CD8-positive, alpha-beta memory T cell (primary cell): ENCODE measurements at places on chromosomes 11 and 22.

DNA sequence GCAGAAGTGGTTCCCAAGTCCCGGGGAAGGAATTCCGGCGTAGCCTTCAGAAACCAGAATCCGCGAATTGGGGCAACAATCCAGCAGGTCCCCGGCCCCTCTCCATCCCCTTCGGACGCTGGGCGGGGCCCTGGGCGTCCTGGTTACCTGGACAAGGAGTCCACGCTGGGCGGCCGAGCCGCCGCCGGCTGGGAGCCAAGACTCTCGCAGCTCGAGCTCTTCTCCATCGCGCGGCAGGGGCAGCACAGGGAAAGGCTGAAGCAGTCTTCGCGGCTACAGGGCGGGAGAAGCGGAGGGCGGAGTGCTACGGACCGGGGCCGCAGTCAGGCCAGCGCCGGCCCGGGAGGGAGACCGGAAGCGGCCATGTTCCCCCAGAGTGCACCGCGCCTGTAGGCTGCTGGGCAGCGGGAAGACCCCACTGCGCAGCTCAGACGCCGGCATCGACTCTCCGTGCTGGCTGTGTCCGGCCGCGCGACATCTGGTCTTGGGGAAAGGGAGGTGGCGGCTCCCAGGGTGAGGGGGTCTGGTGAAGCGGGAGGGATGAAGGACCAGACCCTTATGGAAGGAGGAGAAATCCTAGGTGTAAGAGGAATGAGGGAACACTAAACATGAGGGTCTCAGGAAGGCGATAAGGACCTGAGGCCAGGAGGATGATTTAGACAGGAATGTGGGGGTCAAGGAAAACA, at the start of gene MTMR2:
Gene MTMR2 (minus strand): TSS at position 380 of the 686 bp plus-strand sequence. CDS start 153 bp downstream, at position 227.
- DNase-seq = peak; percentile 63

- DNase-seq = no peak
Observed at GRCh38 chr11:78791254-78791653, 216.6 kb upstream of the NARS2 start.

- no peak for DNase-seq
Observed at GRCh38 chr11:62472063-62472884, 53.4 kb downstream of the SCGB1A1 start.

DNA sequence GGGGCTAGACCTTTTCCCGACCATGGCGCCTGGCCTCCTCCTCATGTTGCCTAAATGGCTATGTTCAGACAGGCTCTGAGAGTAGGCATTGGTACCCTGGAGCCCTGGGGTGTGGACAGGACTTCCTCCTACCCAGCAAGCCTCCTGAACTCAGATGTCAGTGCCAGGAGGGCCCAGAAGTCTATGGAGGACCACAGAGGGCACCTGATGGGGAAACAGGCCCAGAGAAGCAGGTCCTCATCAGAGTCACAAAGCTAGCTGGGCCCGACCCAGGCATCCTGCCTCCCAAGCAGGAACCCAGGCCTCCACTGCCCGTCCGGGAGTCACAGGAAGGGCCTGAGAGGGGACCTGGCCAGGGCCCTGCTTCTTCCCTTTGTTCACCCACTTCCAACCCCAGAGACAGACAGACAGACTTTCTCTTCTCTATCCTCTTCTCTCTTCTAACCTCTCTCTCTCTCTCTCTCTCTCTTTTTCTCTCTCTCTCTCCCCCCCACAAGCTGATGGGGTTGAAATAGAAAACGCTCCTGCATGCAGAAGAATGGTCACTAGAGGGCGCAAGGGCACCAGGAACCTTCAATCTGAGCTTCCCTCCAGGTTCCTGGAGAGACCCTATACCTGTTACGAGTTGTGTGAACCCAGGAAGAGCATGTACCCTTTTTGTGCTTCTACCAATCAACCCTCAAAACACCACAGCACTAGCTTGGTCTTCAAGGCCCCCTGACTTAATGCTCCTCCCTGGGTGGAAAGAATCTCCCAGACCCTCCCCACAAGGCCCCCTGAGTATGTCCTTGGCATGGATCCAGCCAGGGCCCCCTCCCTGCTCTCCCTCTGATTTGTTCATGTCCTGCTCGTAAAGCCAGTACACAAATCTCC, 27.1 kb downstream of the ARAP1 start:
- peak; percentile 85 for DNase-seq

DNA sequence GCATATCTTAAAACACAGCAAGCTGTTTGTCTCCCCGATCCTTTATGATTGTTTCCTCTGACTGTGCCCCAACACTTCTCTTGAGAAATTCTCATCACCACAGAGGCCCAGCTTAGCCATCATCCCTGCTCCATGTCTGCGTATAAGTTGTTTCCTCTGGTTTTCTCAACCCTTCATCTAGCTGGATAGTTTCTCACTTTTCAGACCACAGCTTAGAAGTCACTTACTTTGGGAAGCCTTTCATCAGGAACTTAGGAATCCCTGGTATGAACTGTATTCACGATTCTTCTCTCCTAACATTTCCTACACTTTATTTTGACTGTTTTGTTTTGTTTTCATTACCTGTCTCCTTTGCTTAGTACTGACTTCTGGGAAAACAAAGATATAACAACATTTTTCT, 295.2 kb downstream of the GUCY1A2 start:
- DNase-seq = no peak

GRCh38 chr11:67670316-67671210, 3.9 kb downstream of the ALDH3B2 start:
- DNase-seq = no peak

DNA sequence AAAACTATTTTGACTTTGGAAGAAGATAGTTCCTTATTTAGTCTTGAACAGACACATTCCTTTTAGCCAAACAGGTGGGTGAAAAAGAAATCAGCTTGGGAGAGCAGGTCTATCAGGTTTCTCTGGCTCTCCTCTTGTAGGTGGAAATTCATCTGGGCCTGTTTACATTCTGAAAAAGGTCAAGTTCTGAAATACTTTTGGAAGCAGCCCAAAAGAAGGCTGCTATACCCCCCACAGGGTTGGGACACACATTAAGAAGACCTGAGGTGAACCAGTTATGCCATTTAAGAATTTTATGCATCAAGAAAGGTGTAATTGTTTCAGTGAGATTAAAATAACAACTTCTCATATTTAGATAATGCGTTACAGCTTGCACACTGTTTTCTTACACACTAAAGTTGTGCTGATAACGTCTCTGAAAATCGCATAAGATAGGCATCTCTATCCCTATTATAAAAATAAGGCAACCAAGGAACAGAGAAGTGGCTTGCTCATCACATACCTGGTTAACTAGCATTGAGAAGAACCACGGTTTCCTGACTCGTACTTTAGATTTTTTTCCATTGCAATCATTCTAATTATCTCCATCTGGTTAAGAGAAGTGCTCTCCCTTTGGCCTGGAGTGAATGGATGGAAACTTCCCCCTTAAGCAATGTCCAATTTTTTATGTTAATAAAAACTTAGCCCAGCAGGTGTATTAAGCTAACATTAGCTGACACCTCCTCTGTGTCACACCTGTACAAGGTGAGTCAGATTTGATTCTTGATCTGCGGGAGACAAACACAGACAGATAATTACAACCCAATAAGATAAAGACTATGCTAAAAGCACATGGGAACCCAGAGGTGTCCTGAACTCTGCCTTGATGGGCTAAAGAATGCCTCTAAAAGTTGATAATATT, 60.5 kb upstream of the UCP3 start:
- DNase-seq = no peak

- no peak for DNase-seq
Observed at GRCh38 chr11:59918987-59919589, 19.1 kb upstream of the OOSP1 start.

DNA sequence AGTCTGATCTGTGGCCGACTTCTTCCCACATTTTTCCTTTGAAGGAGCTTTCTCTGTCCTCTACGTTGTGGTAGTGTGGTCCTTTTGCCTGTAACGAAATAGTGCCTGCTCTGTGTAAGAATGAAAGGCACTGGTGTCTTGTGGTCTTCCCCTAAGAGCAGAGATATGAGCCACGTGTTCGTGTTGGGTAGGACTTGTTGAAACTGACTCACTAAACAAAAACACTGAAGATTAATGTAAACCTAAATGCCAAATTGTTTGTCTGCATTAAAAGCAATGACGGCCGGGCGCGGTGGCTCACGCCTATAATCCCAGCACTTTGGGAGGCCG, 10.1 kb upstream of the RPS3 start:
- no peak for DNase-seq

DNA sequence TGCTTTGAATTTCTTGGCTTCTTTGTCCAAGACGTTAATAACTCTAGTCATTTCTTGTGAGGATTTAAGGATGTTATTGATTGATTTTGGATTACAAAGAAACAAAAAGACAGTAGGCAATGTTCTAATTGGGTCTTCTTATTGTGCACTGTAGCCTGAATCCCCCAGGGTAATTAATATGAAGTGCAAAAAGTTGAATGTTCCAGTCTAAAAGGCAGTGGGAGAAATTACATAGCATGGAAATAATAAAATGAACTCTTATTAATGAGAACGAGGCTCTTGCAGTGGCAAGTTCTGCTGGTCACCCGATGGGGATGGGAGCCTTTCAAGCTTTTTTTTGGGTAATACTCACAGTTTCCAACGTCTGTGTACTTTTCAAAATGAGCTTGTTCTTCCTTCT, 45.6 kb downstream of the UBASH3B start:
- no peak for DNase-seq

GRCh38 chr22:17976121-17976520, 48.2 kb downstream of the MICAL3 start:
- no peak for DNase-seq

GRCh38 chr11:63998558-63999348, 12.5 kb downstream of the OTUB1 start:
- DNase-seq = no peak

GRCh38 chr11:11537871-11538270, 83.9 kb downstream of the GALNT18 start:
- no peak for DNase-seq

- no peak for DNase-seq
Observed at GRCh38 chr11:84884836-84885235, 742.3 kb downstream of the DLG2 start.

- DNase-seq = no peak
Observed at GRCh38 chr22:30212363-30212995, 34.1 kb downstream of the LIF start.

GRCh38 chr11:1162491-1163311, 4.9 kb downstream of the MUC5AC start:
- DNase-seq = no peak

DNA sequence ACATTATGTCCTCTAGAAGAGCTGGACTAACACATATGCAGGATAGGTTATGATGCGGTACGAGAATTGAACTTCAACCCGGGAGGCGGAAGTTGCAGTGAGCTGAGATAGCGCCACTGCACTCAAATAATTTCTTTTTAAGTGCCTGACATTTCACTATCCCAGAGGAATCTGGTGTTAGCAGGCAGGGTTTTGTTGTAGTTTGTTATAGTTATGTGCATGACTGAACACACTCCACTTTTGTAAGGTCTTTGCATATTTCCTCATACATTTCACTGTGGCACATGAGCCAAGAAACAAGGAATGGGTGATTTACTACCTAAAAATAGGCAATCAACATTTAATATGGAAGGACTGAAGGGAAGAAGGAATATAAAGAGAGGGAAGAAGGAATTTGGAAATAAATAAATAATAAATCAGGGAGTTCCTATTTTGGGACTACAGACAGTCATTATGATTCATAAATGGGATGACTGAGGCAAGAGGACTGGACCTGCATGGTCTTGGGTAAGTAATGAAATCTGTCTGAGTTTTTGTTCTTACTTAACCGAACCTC, 8.7 kb upstream of the HIPK3 start:
- DNase-seq = no peak

DNA sequence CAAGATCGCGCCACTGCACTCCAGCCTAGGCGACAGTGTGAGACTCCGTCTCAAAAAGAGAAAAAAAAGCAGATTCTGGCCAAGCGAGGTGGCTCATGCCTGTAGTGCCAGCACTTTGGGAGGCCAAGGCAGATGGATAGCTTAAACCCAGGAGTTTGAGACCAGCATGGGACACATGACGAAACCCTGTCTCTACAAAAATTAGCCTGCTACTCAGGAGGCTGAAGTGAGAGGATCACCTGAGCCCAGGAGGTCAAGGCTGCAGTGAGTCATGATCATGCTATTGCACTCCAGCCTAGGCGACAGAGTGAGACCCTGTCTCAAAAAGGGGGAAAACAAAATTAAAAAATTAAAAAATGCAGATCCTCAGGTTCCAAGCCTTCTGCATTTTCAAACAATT, 14.0 kb downstream of the PGAP2 start:
- DNase-seq = no peak

GRCh38 chr11:75845324-75845723, 30.3 kb downstream of the UVRAG start:
- DNase-seq = no peak

GRCh38 chr11:65180877-65181568, 705 bp upstream of the CAPN1 start:
- DNase-seq = peak; percentile 35

- no peak for DNase-seq
Observed at GRCh38 chr11:128458321-128458720, 129.0 kb downstream of the ETS1 start.

GRCh38 chr11:126345759-126346585, 9.5 kb upstream of the ST3GAL4 start:
- no peak for DNase-seq

DNA sequence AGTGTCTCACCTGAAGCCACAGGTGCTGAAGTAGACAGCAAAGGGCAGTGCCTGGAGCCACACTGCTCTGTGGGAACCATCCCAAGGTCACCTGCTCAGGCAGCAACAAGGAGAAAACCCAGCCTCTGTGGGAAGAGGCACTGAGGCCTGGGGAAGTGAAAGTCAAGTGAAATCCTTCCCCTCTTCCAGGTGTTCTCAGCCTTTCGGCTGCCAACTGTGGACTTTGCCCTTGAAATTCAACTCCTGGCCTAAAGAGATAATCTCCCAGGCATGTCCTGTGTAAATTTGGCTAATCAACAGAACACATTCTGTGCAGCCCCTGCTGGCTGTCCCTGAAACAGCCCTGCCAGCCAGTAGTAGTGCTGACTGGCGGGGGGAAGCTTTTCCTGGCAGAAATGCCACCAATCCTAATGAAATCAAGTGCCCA, 112.1 kb downstream of the RPL27A start:
- no peak for DNase-seq

DNA sequence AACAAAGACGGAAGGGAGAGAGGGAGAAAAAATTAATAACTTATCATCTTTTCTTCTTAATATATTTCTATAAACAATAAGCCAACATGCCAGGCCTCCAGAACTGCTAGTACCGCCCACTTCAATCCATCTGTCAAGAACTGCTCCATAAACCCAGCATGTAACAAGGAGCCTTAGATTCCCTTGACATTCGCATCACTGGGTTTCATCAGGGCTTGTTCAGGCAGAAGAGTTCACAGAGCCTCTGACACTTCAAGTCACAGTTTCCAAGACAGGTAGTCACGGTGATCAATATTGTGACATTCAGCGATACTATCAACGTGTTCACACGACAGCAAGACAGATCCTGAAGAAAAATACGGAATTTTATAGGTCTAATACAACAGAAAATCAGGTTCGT, 61.7 kb downstream of the LARGE2 start:
- no peak for DNase-seq

DNA sequence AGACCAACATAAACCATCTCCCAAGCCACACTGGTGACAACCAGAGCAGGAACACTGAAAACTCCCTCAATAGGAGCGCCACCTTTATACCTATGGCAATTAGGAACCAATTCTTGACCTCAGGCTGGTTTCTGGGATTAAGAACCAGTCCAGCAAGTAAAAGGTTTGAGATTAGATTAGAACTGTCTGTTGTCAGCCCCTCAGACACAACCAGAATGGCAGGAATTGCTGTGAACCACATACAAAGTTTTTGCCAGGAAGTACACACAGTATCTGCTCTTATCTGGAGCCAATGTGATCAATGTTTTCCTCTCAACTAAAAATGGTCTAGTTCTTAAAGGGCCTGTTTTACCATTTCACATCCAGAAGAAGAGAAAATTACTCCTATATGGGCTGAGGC, 55.2 kb downstream of the RBFOX2 start:
- DNase-seq = no peak
